ENCODE measurements at places on chromosomes 7 and 10. TPM values are rescaled to one million over a fixed set of nuclear protein-coding genes. Genes with fewer than 3 reads are reported as not detected.

The SLC18A3 gene
- 1.3 TPM for total RNA-seq

The HACD1 gene
- total RNA-seq, result 12.9 TPM

The SPDYE16 gene
- total RNA-seq, result 1.2 TPM

The JAKMIP3 gene
- total RNA-seq, result 1.4 TPM

The MYO3A gene
- total RNA-seq, result 10.5 TPM

The CALCR gene
- total RNA-seq, result 0.38 TPM

The SYT15B gene
- total RNA-seq, result 4.0 TPM

The MMD2 gene
- 5.7 TPM for total RNA-seq

The TACR2 gene
- total RNA-seq, result not detected

Data from camera-type eye (tissue), 1 donor.